NB4 (cell line): ENCODE measurements at places on chromosomes 2 and 18.

GRCh38 chr2:196331143-196331542 lies 159.8 kb upstream of the STK17B start:
- peak; percentile 16 for DNase-seq

DNA sequence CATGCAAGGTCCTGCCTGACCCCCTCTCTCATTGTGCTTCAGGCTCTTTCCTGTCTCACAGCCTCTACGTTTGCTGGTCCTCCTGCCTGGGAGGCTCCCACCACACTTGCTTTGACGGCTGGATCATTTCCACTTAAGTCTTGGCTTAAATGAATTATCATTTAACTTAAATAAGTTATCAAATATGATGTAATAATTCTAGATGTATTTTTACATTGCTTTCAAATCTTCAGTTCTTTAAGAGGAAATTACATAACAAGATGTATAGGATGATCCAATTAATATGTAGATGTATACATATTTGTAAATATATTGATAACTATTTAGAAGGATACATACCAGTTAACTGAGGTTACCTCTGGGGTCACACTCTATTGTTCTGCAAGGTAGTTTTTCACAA lies 102.6 kb upstream of the SP3 start:
- no peak for DNase-seq

GRCh38 chr18:80133124-80133523 lies 24.1 kb downstream of the ADNP2 start:
- DNase-seq = no peak

DNA sequence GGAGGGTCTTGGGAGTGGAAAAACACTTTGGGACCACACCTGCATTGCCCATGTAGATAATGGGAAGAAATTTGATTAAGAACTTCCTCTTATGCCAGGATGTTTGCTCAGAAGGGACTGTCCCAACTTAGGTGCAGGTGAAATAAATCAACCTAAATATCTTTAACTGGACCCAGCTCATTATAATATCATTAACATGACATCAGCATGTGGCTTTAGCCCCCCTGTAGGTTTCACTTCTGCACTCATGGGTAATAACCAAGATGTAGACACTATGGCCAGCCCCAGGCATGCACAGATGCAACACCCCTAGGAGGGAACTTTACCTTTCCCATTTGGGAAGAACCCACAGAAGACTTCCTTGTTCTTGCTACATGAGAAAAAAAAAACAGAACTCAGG lies 227.4 kb upstream of the ZNF804A start:
- DNase-seq = no peak

DNA sequence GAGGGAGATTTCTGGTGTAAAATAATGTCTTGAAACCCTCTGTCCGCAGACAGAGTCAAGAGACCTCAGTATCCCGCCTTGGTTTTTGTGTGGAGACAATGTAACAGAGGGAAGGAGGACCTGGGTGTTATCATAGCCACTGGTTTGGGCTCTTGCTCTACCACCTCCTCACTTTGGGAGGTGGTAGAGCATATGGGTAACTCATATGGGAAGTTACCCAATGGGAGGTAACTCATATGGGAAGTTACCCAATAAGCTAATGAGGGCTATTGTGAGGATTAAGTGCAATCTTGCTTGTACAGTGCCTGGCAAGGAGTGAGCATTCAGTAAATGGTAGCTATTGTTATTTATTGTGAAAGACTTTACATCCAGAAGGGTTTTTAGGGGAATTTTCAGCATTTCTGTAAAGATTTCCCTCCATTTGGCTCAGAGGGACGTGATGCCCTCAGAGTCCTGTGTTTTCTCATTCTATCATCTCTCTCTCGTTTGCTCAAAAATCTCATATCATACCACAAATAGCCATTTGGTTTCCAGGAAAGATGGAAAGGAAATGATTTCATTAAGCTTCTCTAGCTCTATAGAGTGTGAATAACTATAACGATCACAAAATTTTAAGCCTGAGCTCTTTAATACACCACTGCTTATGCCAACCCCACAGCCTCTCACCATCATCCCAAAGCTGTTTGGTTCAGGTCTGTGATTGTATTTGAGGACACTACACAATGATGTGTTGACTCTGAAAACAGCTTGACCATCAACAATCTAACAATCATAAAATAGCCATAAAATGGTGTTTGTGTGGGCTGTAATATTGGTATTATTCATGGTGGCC lies 307.7 kb downstream of the STK39 start:
- peak; percentile 57 for DNase-seq

GRCh38 chr2:149686136-149687051 lies 98.8 kb upstream of the MMADHC start:
- no peak for DNase-seq

DNA sequence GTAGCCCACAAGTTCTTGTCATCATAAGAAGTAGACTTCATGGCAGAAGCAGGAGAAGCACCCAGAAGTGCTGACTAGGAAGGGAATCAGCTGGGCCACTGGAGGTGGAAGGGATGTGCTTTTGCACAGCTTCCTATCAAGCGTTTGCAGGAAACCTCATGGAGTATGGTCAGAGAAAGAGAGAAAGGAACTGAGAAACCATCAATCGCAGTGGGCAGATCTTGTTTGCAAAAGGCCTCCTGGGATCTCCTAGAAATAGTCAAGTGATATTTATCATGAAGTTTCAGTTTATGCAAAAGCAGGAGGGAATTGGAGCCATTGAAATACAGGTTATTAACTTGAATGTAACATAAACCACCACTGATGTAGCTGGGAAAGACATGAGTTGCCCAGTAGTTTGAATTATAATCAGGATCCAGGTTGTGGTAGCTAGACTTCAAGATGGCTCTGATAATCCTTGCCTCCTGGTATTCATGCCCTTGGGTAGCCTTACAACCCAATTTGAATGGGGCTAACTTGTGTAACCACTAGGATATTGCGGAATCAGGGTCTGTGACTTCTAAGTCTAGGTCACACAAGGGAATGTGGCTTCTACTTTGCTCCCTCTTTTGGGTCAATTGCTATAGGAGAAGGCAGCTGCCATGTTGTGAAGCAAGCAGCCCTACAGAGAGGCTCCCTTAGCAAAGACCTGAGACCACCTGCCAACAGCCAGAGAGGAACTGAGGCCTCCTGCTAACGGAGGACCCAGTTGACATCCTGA lies 69.8 kb upstream of the TCF4 start:
- no peak for DNase-seq

- peak; percentile 79 for DNase-seq
Observed at GRCh38 chr2:69565431-69565839, 78.1 kb downstream of the AAK1 start.

DNA sequence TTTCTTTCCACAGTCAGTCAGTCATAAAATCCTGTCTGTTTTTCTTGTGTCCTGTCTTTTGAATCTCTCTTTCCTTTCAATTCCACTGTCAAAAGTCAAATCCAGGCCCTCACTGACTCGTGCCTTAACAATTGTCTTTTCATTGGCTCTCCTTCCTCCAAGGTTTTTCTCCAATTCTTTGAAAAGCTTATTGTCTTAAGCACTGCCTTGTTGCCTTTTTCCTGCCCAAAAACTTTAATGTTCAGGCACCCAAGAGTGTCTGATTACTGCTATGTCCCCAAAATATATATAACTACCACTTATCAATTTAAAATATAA lies 13.9 kb upstream of the SULT1C4 start:
- DNase-seq = no peak
